ENCODE measurements at places on chromosomes 5 and 9.

DNA sequence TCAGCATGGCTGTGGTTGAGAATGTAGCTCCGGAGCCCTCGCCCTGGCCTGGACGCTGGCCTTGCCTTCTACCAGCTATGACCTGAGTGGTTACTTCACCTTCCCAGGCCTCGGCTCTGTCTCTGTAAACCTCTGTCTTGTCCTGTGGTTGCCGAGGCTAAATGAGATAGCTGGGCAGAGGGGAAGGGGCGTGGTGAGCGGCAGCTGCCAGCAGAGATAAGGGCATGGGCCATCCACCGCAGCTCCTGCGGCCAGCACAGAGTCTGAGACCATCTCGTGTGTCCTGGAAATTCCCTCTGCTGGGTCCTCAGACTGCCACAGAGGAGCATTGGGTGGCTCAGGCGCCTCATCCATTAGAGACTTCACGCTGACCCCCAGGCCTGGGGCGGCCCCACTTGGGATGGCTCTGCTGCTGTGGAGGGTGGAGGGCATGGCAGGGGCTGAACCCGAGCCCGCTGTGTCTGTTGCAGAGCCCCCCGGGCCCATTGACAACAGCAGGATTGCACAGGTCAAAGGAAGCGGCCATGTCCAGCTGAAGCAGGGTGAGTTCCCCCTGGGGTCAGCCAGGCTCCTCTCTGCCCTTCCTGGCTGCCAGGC, 43.9 kb downstream of the USP20 start:
- DNase-seq = no peak

DNA sequence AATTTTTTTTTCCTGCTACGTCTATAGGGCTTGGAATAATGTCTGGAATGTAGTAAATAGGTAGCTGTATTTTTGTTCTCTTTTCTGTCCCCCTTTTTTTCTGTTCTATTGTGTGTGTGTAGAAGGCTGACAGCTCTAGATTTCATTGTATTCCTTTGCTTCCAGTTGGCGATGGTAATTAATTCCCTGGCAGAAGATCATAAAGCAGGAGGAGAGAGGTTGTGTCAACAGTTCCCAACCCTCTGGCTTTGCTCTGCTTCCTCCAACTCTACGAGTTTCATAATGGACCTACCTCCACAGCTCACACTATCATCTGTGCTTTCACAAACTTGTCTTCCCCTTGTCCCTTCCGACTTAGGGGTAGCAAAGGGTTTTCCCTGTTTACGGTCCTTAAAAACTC, 117.9 kb upstream of the CDH18 start:
- DNase-seq = no peak

- DNase-seq = no peak
These were observed 161.0 kb downstream of the PAM start for GRCh38 chr5:102916109-102916508.

DNA sequence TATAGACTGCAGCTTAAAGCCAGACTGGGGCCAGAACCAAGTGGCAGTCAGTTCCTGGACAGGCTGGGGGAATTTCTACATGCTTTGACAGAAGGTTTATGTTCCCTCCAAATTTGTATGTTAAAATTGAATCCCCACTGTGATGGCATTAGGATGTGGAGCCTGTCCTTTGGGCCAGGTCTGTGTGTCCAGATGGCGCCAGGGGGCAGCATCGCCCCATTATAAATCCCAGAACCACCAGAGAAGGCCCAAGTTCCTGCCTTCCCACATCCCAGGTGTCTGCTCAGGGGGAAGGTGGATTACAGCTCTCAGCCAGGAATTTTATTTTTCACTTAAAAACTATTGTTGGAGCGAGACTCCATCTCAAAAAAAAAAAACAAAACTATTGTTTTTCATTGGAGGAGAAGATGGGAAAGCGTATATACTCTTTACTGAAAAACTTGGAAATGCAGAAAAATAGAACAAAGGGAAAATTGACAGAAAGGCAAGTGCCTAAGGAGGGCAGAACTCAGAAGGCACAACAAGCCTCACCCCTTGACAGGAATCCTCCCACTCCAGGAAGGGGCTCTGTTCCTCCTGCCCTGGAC, 5.0 kb downstream of the IL3 start:
- peak; percentile 67 for DNase-seq

DNA sequence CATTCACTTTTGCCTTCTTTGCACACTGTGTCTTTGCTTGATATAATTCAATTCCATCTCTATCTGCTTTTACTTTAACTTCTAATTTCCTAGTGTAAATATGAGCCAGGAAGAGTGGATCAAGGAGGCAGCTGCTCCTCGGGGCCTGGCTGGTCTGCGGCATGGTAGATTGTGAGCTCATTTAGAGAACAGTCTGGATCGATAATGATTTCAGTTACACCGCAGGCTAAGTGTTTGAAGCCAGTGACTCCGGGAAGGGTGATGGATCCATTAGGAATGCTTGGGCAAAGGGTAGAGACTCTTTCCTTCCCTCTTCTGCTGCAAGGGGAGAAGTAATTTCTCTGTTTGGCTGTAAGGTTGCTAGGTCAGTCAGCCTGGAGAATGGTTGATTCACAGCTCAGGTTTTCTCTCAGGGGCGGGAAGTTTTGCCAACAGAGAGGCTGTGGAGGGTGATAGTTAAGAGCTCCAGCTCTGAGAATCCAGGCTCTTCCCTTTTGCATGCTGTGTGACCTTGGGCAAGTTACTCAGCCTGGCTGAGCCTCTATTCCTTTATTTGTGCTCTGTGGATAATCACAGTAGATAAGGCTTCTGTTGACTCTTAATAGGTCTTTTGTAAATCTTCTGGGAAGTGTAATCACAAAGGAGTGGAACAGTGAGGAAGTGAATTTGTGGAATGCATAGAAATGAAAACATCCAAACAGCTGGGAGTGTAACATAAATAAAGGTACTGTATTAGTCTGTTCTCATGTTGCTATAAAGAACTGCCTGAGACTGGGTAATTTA, 99.1 kb downstream of the PTTG1 start:
- DNase-seq = no peak

DNA sequence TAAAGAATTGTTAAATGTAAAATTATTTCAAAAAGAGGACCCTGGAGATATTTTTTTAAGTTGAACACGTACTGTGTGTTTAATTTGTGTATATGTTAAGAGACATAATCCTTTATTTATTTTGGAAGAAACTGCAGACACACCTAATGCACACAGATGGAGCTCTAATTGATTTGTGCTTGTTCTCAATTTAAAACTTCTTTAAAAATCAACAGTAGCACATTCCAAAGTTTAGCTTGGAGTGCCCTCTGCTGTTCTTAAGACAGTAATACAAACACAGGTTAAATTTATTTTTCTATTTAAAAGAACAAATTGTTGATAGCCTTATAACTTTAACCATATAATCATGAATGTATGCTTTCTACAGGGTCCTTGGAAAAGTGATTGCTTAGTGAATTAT, 277.6 kb upstream of the ADAMTS16 start:
- peak; percentile 8 for DNase-seq

GRCh38 chr9:11506980-11507379, 894.2 kb upstream of the PTPRD start:
- DNase-seq = no peak

DNA sequence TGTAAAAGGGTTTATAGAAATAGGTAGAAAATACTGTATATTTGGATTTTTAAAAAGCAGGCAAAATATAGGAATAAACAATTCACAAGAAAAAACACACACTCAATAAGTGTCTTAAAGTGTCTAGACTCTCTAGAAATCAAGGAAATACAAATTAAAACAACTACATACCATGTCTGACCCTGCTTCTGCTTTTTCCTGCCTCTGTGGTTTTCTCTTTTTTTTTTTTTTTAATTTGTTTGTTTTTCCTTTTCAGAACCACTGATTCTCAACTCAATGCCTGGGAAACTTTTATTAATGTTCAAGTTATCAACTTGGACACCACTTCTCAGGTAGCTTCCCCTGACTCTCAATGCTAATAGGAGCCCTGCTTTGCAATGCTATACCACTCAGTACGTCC, 25.5 kb upstream of the TAS2R1 start:
- DNase-seq = no peak

- no peak for DNase-seq
These were observed 6.5 kb downstream of the ABO start for GRCh38 chr9:133268335-133269056.

DNA sequence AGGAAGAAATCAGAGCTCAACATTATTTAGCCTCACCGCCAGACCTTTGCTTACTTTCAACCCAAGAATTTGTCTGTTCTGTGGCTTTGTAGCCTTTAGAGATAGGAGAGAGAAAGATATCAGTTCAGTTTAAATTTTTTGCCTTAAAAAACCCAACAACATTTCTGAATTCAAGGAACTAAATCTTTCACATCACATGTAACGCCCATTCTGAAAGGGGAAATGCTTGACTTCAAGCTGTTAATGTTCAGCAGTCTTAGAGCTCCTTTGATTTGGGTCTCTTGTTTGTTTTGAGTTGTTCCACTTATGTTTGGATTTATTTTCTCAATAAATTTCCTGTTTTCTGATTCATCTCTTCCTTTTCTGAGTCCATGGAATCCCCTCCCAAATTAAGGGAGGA, 294.5 kb downstream of the ARHGAP26 start:
- peak; percentile 73 for DNase-seq

DNA sequence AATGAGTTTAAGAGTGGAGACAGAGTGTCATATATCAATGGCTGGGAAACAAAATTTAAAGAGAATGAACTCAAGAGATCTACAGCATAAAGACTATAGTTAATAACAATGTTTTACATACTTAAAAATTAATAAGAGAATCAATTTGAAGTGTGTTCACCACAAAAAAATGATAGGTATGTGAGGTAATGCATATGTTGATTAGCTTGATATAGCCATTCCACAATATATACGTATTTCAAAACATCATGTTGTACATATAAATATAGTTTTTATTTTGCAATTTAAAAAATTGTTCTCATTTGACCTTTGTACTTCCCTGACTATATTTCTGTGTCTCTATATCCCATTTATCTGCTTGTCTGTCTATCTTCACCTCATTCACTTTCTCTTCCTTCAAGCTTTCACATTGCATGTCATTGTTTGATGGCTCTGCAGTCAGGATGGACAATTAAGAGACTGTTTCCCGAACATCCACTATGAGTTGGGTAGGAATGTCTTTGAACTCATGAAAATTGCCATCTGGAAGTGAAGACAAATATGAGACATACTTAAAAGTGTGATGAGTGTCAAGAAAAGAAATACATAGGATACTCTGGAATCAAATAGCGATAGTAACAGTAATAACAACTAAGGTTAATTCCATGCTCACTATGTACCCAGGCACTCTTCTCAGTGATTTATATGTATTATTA, 359.9 kb upstream of the ACTBL2 start:
- DNase-seq = no peak

DNA sequence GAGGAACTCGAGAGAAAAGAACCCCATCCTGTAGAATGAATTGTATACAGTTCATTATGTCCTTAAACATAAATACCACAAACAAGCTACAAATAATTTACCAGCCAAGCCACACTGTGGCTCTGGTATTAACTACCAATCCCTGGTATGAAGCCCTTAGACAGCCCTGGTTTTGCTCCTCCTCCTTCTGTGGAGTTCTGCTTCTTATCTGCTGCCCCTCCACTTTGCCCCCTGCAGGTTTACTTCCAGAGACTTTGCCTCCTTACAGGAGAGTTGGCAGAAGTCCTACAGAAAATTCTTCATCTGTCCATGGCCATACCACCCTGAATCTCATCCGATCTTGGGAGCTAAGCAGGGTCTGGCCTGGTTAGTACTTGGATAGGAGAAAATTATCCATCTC, 219.8 kb downstream of the ACTL7B start:
- no peak for DNase-seq

- DNase-seq = peak; percentile 47
These were observed at the start of gene FAM169A for GRCh38 chr5:74865804-74866595. FAM169A (minus strand) TSS chr5:74866387; CDS start chr5:74841676, 24,711 bp downstream.

- no peak for DNase-seq
These were observed 31.7 kb downstream of the CEP72 start for GRCh38 chr5:643811-644271.

DNA sequence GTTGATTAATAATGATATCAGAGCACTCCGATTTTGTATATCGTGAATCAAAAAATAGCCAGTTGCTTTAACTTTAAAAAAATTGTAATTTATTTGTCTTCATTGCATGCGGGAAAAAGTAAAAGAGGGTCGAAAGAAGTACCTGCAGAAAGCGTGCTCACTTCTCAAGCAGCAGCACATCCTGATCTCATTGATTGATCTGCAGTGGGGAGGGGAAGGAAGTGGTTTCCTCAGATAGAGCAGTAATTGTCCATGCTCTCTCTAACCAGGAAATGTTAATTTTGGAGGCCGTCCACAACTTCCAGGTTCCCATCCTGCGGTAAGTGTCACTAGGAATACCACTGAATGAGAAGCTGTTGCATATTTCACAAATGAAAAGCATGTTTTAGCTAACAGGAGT, 63.2 kb downstream of the SYK start:
- DNase-seq = no peak

DNA sequence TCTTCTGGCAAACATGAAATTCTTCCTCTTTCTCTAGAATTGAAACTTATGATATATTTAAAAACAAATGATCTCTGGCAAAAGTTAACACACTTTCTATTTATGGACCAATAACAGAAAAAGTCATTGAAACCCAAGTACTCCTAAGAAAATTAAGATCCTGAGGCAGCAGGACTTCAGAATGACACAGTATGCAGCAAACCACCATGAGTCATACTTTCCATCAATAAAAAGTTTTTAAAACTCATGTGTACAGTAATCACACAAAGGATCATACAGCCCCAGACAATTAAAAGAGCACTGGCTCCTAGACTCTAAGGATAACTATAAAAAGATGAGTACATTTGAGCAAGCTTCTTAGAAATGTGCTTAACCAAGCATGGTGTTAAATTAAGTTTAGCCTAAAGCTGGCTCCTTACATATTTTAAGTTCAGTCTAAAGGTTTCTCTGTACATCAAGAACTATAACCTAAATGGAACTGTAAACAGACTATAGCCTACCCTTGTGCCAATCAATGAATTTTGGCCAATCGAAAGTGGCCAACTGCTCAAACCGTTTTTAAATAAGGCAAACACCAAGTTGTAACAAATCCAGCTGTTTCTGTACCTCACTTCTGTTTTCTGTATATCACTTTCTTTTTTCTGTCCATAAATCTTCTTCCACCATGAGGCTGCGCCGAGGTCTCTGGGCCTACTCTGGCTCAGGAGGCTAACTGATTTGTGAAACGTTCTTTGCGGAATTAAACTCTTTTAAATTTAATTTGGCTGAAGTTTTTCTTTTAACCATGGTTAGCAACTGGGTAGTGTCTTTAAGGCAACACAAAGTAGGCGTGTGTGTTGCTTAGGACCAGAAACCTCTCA, 232.1 kb upstream of the PIK3R1 start:
- peak; percentile 26 for DNase-seq

GRCh38 chr9:18955626-18956025, 77.4 kb downstream of the SAXO1 start:
- no peak for DNase-seq

GRCh38 chr9:35726931-35727330, 5.1 kb downstream of the TLN1 start:
- peak; percentile 62 for DNase-seq

Data from suppressor macrophage (primary cell).